Anterior cingulate cortex (tissue), 58 donors: ENCODE measurements at places on chromosomes 5 and 9.

DNA sequence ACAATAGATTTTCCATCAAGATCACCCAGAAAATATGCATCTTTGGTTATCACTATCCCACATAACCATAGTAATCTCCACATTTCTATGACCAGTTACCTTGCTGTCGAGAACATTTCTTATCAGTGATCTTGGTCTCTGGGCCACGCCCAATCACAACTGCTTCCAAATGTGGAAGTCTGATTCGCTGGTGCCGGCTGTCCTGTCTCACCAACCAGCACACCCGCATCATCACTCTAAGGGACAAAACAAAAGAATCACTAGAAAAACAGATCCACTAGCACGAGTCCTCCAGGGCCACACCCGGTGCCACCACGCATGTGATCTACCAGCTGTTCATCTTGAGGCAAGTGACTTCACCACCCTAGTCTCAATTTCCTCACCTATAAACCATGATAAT, 11.8 kb downstream of the APTX start:
- DNase-seq: no peak

GRCh38 chr5:97229688-97230285, 46.7 kb upstream of the RIOK2 start:
- no peak for DNase-seq

- DNase-seq: no peak
These were observed 778.3 kb downstream of the PRELID2 start for GRCh38 chr5:145056800-145057199.

DNA sequence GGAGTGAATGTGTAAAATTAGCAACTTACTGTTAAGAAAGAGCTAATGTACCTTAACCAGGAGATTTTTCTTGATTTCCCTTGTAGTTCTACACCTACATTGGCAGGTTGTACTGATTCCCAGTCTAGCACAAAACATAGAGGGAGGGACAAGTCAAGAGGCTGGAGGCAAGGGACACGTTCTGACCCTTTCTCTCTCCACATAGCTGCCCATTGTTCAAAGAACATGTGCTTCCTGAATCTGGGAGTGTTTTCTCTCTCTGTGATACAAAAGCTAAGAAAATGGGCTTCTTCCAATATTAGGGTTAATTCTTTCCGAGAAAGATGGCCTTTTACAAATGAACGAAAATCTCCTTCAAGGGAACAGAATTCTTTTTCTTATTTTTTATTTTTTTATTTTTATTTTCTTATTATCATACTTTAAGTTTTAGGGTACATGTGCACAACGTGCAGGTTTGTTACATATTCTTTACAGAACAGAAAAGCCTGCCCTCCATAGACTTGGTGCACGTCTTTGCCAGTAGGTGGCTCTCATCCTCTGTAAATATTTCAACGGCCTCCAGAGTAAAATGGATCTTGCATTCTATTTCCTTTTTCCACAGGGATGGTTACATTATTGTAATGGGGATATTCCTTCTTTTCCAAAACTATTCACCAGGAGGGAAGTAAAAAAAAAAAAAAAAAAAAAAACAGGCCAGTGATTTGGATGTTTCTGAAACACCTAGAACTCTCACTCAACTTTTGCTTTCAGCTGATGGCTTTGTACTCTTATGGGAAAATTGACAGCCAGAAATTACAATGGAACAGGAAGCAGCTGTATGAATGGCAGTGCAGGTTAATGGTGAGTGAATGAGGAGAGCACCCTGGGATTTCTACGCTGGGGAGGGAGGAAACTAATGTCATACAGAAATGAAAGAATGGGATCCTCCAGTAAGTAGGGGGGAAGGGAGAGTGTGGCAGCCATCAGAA, 13.1 kb upstream of the IFNA5 start:
- DNase-seq: no peak

GRCh38 chr9:87497604-87498045, at the start of gene DAPK1:
DAPK1 (plus strand) TSS chr9:87497867; CDS start chr9:87499078, 1,211 bp downstream.
- DNase-seq: peak; percentile 48

- DNase-seq: no peak
These were observed 17.6 kb downstream of the DCANP1 start for GRCh38 chr5:135429301-135430134.
